ENCODE measurements at places on chromosomes 5 and 9.

- no peak for DNase-seq
Observed at GRCh38 chr9:76223749-76224340, 170.4 kb downstream of the RFK start.

DNA sequence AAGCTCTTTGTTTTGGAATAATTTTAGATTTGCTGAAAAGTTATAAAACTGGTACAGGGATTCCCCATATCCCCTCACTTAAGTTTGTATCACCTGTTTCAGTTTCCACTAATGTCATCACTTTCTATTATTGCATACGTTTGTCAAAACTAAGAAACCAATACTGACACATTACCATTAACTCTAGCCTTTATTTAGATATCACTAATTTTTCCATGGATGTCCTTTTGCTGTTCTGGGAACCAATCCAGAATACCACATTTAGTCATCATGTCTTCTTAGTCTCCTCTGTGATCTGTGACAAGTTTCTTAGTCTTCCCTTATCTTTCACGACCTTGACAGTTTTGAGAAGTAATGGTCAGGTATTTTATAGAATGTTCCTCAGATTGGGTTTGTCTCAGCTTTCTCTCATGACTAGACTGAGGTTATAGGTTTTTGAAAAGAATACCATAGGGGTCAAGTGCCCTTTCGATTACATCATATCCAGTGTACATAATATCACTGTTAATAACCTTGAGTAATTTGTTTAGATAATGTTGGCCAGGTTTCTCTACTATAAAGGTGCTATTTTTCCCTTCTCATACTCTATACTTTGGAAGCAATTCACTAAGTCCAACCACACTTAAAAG lies 51.9 kb upstream of the NMUR2 start:
- DNase-seq, result no peak

- DNase-seq, result no peak
Observed at GRCh38 chr5:57693488-57694305, 211.1 kb upstream of the ACTBL2 start.

- DNase-seq, result peak; percentile 54
Observed at GRCh38 chr5:138352071-138352721, at the start of gene KDM3B. TSS of gene KDM3B (plus strand) at chr5:138352685. CDS start at chr5:138352796, 111 bp downstream.

- DNase-seq, result no peak
Observed at GRCh38 chr5:3954199-3954598, 358.6 kb downstream of the IRX1 start.

- no peak for DNase-seq
Observed at GRCh38 chr5:33153372-33153771, 287.4 kb upstream of the TARS1 start.

- DNase-seq, result no peak
Observed at GRCh38 chr9:69391487-69391886, 66.5 kb downstream of the ENTREP1 start.

DNA sequence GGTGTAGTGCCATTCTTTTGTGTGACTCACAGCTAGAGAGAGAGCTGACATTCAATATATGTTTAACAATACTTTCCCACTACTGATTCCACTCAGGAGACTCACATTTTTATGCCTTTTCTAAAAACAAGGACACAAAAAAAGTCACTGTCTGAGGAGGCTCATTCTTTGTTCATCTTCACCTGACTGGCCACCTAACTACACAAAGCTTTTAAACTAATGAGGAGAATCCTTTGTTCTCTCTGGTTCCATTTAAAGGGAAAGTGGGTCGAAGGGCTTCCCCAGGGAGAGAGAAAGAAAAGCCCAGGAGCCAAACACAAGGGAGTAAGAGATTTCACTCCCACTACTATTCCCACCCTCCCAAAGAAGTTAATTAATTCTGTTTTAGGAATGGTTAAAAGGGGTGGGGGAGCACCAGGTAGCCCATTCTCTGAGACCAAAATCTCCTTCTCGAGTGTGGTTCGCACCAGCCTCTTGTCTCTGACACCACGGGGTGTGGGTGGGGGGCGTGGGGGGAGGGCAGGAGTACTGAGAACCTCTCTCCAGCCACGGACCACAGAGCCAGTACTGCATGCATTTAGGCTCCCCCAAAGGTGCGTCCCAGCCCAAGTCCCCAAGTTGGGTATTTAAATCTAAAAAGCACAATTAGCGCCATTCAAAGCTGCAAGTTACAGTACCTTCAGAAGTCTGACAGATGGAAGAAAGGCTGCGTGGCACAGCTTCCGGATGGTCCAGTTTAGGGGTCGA lies 747 bp downstream of the TRPM3 start:
- no peak for DNase-seq

DNA sequence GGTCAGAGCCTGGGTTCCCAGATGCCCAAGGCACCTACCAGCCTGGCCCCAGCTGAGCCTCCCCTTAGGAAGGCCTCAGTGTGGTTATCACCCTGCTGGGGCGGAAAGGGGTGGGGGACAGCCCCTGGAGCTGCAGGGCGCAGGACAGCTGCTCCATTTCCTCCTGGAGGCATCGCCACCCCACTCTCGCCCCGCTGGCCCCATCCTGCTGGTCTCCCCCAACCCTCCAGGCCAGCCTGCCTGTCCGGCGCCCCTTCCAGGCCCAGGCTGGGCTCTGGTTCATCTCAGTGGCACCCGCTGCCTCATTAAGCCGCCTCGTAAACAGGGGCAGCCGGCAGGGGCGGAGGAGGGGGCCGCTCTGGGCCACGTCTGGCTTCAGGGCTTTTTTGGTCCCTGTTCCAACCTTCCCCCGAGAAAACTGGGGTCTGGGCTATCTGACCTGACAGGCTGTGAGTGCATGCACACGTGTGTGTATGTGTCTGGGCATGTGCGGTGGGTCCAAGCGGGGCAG lies 30.8 kb upstream of the ENHO start:
- DNase-seq, result no peak

DNA sequence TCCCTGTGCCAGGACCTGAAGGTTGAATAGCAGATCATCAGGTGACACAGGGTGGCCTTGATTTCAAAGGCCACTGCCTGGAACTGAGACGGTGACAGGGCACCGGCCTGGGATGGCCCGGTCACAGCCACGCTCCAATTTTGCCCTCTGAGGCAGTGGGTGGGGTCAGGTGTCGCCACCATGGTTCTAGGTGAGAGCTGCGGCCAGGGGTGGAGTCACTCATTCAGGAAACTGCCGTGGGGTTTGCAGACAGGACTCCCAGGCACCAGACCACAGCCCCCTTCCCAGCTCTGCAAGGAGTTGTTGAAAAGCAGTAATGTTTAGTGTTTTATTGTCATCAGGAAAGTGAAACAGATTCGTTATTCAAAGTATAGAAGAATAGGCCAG lies 17.3 kb upstream of the RNU6ATAC start:
- no peak for DNase-seq

DNA sequence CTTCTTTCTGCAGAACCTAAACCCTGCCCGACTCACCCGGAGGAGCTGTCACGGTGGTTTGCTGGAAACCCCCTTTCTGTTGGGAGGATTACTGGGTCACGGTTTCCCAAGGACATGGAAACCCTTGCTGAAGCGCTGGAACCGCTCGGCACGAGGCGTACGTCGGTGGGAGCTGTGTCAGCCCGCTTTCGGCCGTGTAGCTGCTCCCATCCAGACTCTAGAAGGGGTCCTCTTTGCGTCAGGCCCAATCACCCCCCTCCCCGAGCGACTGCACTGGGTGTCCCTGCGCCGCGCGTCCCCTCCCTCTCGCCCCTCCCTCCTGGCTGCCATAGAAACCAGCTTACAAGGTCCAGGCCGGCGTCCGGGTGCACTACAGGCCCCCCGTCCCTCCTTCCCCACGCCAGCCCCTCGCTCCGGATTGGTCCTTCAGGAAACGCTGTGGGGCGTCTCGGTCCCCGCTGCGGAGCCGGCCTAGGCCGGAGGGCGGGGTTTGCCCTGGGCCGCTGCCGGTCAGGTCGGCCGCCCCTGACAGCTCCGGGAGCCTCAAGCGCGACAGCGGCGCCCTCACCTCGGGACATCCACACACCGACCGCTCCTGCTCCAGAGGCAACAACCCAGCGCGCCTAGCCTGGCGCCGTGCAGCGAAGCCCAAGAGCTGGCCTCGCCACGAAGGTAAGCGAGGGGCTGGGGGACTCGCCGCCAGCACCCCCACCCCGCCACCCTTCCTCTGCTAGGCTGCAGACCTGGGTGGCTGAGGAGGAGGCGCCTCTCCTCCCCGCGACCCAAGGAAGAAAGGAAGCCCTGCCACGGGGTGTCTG lies at the start of gene NIM1K:
Gene NIM1K (plus strand): TSS at position 486 of the 818 bp plus-strand sequence. CDS start 53,551 bp downstream, outside the sequence.
- DNase-seq, result no peak

- DNase-seq, result no peak
Observed at GRCh38 chr5:27598576-27598975, 560.2 kb upstream of the CDH9 start.

DNA sequence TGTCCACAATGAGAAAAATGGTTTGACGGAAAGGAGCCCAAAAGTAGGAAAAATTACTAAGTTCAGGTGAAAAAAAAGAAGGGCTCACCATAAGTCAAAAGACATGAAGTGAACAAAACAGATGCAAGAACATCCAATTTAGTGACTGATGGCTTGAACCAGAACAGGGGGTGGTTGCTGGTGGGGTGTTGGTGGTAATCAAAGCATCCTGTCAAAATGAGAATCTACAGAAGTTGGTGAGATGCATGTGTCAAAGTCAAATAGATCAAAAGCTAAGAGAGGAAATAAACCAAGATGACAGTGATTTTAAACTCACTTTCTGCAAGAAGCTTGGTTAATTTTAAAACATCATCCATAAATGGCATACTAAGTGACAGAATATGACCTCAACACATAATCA lies 117.4 kb downstream of the MLLT3 start:
- DNase-seq, result no peak

DNA sequence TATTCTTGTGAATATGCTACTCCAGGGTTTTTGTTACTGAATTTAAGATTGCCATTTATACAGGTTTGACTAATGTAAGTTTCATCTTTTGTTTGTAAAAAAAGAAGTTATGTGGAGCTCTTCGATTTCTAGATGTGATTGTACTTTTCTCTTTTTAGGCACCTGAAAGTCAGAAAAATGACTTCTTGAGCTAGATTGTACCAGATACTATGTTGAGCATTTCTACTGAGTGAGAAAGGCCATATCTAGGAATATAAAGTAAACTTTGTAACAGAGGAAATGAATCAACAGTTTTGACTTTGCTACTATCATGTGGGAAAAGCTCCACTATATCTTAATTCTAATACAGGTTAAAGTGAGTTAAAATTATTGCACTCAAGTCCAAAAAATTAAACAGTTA lies 25.1 kb downstream of the SMC5 start:
- DNase-seq, result no peak

DNA sequence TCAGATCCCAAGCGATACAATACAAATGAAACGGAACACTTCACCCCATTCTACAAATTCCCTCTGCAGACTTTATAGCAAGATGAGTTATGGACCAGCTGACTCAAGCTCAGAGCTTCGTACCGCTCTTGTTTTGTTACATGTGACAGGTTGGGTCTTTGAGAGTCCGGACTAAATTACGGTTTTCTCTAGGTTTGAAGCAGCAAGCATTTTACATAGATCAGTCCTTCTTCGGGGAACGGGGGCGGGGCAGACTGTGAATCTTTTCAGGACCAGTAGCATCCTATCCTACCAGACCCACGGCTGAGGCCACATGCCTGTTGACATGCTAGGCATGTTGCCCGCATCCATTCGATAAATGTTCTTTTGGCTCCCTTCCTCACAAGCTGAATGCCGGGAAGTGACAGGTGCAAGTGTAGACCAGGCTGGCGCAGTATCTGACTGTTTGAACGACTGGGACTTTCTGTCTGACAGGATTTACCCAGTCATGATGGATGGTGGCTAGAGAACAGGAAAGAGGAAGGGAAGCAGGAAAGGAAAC lies 811.0 kb upstream of the GRAMD2B start:
- DNase-seq, result peak; percentile 82

DNA sequence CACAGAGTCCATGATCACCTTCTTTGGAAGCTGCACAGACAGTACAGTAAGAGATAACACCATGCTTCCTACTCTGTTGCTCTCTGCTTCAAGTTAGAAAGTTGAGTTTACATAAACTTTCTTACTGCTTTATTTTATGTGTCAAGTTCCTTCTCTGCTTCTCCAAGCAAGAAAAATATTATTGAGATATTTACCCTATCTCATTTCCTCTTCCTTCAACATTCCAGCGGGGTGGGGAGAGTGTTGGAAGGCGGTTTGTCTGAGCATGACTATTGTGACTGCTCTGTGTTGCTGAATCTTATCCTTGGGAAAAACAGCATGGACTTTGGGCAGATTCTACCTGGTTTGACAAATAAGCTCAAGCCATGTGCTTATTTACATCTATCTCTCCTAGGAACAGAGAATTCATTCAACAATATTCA lies 66.9 kb upstream of the EPB41L4A start:
- DNase-seq, result no peak

GRCh38 chr5:154618696-154619095 lies 136.5 kb upstream of the LARP1 start:
- no peak for DNase-seq

- peak; percentile 45 for DNase-seq
Observed at GRCh38 chr5:148469501-148469935, 85.8 kb downstream of the FBXO38 start.

DNA sequence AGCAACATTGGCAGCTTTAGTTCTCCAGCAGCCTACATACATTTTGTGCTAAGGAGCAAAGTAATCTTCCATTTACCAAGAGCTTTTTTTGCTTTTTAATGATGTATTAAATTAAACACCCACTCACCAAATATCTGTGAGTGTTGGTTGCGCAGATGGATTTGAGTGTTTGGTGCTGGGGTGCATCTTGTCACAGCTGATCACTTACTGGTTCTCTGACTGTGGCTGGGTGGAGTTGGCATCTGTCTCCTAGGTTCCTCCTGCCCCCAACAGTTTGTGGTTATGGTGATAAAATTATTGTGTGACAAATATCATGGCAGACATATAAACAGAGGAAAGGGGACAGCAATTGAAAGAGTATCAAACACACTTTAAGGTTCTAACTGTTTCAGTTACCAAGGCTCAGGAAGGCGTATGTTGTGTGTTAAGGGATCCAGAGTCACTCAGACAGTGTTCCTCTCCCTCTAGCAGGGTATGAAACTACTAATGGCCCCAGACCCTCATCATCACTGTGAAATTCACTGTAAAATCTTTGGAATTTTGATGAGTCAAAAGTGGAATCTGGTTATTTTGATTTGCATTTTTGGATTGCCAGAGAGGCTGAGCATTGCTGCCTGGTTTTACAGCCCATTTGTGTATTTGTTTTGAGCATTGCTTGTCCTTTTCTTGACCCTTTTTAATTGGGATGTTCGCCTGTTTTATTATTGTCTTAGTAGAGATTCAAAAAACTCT lies 81.7 kb downstream of the PDE8B start:
- no peak for DNase-seq

DNA sequence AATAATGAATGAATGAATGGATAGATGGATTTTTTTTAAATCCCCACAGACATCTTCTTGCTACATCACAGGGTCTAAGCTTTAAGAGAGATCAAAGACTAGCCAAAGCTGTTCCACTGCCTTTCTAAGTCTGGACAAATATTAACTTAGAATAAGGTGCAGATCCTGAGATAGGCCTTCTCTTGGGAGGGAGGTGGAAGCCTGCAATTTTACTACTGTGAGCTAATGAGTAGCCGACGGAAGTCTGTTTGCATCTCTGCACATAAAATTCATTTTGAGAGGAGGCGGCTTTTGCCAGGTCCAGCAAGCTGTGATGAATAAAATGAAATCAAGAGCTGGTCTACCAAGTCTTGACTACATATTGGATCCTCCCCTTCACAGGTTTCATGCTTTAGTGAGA lies 484.9 kb downstream of the TMEM38B start:
- DNase-seq, result no peak

- no peak for DNase-seq
Observed at GRCh38 chr5:154486427-154486866, 8.4 kb upstream of the HAND1 start.

GRCh38 chr9:70829591-70830265 lies 291.7 kb downstream of the TRPM3 start:
- no peak for DNase-seq

- DNase-seq, result no peak
Observed at GRCh38 chr9:95202076-95202681, 115.3 kb downstream of the FANCC start.

All from NCI-H2029 treated with DMSO at 0.1 percent for 48 hours (cell line).